CD4-positive, CD25-positive, alpha-beta regulatory T cell (primary cell): ENCODE measurements at places on chromosomes 11 and 22. TPM values are rescaled to one million over a fixed set of nuclear protein-coding genes. Genes with fewer than 3 reads are reported as not detected.

- DNase-seq: peak; percentile 41
Measured at GRCh38 chr11:129766898-129767604, 48.6 kb upstream of the TMEM45B start.

- no peak for DNase-seq
Measured at GRCh38 chr22:46173152-46173551, 22.8 kb downstream of the PPARA start.

DNA sequence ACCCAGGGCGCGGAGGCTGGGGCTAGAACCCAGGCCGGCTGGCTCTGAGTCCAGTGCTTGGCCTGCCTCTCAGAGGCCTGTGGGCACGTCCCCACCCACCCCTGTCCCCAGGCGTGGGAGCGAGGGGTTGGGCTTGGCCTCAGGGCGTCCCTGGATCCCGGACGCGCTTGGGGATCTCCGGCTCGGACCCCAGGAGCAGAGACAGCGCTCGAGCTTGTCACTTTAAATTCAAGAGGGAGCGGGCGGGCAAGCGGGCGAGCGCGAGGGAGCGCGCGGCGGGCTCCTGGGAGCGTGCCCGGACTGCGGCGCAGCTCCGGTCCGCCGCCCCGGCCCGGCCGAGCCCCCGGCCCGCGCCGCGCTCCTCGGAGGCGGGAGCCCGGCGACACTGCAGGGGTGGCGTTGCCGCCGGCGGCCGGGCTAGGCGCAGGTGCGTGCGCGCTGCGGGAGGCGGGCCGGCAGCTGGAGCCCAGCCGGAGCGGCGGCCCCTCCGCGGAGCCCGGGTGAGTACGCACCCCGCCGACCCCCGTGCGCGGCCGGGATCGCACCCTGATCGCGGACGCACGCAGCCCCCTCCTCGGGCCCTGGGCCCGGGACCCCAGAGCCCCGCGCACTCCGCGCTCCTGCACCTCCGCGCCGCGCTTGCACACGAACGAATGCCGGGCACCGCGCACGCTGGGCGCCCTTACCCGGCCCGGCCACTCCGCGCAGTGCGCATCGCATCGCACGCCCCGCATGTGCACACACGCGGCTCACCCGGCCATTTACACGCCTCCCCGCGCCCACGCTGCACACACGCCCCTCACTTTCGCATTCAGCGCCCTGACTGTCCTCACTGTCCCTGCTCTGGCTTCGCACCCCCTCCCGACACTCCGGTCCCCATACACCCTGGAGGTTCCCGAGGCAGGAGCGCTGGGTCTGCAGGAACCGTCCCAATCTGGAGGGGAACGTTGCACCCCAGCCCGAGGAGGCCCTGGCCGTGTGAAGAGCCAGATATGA lies at the start of gene SYT12:
SYT12 (plus strand) TSS at position 174 of the 996 bp plus-strand sequence. CDS start 7,011 bp downstream, outside the sequence.
- DNase-seq: no peak

- DNase-seq: no peak
Measured at GRCh38 chr22:19206287-19206686, 27.8 kb upstream of the SLC25A1 start.

GRCh38 chr11:64863391-64864060 lies 14.9 kb downstream of the EHD1 start:
- DNase-seq: no peak

GRCh38 chr11:102421261-102421660 lies 31.3 kb downstream of the TMEM123 start:
- peak; percentile 52 for DNase-seq

- no peak for DNase-seq
Measured at GRCh38 chr11:13334034-13334786, 56.6 kb downstream of the BMAL1 start.

DNA sequence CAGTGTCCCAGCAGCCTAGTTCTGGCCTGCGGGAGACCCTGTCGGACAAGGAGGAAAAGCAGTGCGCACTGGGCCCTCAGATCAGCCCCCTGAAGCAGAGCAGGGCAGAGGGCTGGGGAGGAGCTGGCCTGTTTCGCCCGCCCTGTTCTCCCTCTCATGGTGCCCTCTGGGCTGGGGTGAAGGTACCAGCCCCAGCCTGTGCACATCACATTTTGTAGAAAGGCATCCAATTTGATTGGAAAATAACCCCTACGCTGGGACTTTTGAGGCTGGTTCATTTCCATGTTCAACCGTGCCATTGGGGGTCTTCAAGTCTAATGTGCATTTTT lies 832 bp upstream of the NAP1L4 start:
- DNase-seq: no peak

GRCh38 chr11:113626736-113627135 lies 79.4 kb downstream of the TMPRSS5 start:
- no peak for DNase-seq

GRCh38 chr11:126990716-126991480 lies 9.7 kb downstream of the KIRREL3 start:
- DNase-seq: no peak

DNA sequence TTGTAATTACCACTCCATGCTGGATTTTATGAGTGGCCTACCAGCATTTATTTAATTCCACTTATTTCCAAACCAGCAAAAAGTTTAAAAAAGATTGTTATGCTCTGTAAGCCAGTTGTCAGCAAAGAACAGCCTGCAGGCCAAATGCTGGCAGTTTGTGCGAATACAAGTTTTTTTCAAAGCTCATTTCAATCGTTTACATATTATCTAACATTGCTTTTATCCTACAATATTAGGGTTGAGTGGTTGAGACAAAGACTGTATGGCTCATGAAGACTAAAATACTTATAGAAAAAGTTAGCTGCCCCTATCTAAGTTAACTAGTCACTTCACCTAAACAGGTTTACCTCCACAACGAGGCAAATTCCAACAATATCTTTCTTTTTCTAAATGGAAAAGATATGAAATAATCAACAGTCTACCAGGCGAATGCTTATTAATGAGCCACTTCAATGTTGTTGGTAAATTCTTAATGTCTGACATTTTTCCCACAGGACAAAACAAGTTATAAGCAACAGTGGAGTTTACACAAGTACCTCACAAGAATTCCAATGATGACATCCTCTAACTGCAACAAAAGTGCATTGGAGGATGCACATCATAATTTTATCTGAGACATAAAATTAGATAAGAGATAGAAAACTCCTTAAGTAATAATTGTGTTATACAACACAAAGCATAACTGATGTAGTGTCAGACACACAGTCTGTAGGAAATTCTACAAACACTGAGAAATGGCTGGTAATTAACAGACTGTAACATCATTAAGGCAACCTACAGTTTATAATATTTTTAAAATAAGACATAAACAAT lies 35.8 kb upstream of the POU2AF2 start:
- DNase-seq: no peak

DNA sequence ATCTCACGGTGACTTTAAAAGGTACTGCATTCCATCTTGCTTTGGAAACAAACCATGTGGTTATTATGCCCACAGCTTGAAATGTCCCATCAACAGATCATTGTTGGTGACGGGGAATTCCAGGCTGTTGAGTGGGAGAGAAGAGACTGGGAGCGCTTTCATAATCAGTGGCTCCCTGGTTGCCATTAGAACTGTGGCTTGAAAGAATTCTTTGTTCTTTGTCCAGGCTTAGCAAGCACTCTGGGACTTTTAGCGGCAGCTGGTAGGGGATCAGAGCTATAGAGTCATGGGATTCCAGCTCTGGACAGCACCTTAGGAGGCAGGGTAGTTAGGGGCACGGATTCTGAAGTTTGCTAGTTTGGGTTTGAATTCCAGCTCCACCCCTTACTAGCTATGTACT lies 22.0 kb downstream of the MMP20 start:
- no peak for DNase-seq

DNA sequence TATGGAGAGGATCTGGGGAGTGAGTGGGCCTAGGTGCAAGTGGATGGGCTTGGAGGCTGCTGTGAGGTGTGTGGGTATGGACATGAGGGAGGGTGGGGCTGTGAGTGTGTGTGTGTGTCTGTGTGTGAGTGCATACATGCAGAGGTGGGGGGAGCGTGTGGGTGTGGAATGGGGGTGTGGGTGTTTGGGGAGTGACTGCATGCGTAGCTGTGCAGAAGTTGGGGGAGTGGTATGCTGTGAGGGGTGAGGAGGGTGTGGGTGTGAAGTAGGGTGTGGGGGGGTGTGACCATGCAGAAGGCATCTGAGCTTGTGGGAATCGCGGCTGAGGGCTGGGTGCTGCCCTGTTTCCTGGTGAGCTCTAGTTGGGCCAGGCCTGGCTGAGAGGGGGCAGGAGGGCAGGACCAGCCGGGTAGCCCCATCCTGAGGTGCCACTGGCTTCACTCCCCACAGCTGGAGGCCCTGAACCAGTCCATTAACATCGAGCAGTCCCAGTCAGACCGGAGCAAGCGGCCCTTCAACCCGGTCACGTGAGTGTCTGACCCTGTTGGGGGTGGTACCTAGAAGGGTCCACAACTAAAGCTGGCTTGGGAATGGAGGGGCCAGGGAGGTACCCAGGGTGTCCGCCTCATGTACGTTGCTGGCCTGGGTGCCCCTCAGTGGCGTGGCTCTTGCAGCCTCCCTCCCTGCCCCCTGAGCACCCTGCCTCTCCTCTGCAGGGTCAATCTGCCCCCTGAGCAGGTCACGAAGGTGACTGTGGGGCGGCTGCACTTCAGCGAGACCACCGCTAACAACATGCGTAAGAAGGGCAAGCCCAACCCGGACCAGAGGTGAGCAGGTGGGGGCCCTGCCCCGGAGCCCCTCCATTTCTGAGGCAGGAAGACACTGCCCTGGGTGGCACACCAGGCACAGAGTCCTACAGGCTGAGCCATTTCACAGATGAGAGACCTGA lies 16.5 kb downstream of the TMEM258 start:
- no peak for DNase-seq

GRCh38 chr11:22458161-22458560 lies 120.0 kb downstream of the SLC17A6 start:
- no peak for DNase-seq

- peak; percentile 46 for DNase-seq
Measured at GRCh38 chr11:130087294-130087926, 17.7 kb downstream of the APLP2 start.

- DNase-seq: no peak
Measured at GRCh38 chr11:67264877-67265632, 1.2 kb upstream of the GRK2 start.

DNA sequence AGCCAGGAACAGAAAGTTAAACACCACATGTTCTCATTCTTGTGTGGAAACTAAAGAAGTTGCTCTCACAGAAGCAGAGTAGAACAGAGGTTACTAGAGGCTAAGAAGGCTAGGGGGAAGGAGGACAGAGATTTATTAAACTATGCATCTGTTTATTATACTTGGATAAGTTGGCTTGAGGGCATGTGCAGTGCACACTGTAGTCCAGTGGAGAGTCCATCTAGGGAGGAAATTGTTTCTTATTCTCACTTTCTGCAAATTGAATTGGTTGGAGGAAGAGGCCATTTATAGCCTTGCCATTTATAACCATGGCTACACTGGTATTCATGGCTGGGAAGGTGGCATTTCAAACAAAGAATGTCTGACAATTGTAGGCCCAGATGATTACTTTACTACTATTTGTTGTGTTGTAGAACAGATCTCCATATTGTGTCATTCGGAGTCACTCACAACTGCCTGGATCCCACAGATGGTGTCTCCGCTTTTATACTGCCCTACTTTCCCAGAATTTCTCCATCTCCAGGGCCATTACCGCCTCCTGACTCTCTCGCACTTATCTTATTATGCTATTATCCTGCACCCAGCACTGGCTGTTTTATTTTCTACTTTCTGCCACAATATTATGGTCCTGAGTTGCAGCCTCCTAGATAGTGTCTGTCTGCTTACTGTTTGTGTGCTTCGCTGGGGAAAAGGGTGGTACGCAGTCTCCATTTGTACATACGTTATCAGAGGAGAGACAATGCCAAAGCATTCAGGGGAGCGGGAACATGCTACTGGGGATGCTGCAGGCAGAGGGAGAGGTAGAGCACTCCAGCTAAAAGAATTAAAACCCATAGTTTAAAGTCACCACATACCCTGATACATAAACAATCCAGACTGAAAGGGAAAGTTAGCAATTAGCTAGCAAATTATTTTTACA lies 169.3 kb upstream of the BLID start:
- DNase-seq: no peak

- DNase-seq: no peak
Measured at GRCh38 chr11:76698321-76699043, 27.9 kb upstream of the LRRC32 start.

GRCh38 chr22:30717952-30718351 lies 23.3 kb downstream of the OSBP2 start:
- no peak for DNase-seq

DNA sequence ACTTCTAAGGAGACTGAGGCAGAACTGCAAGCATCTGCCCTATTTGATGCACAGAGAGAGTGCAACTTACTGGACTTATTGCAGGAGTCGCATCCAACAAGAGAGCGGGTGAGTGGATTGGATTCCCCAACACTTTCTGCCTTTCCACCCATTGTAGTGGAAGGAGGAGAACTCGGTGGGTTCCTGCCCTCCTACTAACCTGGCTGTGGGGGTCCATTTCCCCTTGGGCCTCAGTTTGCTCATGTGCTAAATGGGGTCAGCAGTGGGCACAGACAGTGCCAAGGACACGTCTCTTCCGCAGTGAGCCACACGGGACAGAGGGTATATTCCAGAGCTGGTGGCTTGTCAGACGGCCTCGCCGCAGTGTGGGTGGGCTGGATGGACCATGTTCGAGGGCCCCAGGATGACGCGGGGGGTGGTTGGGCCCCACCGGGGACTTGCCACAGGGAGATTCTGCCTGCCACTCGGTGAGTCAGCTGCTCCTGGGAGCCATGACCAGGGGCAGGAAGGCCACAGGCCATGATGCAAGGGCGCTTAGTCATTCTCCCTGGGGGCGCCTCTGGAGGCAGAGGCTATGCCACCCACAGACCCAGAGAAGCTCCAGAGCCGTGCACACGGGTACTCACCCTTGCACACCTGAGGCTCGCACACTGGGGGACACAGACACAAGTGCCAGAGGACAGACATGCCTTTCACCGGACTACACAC lies 8.2 kb downstream of the ALX4 start:
- DNase-seq: no peak

DNA sequence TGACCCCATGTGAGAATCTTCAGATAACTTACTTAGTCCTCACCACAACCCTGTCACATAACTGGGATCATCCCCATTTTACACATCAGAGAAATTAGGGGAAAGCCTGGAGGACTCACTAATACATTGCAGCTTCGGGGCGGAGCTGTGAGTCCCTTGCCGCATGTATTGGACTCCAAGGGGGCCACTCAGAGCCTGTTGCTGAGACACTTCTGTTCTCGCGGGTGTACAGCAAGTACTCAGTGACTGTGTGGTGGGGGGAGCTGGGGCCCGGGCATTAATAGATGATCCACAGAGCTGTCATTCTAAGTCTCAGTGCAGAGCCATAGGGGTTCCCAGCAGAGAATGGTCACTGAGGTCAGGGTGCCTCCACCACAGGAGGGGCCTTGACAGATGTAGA lies 13.5 kb downstream of the OAF start:
- DNase-seq: no peak

- no peak for DNase-seq
Measured at GRCh38 chr11:126640186-126640585, 284.7 kb downstream of the ST3GAL4 start.

GRCh38 chr11:113885897-113886296 lies 10.5 kb upstream of the USP28 start:
- no peak for DNase-seq

The CACNA1I gene
- 10.6 TPM for total RNA-seq

The CNIH2 gene
- 4.5 TPM for total RNA-seq

The IL17REL gene
- total RNA-seq: 0.57 TPM

The KDELR3 gene
- total RNA-seq: not detected

The RIMBP3B gene
- total RNA-seq: not detected

The MYRF gene
- 0.30 TPM for total RNA-seq

The GLB1L3 gene
- total RNA-seq: 2.0 TPM

The ZC3H12C gene
- total RNA-seq: 3.0 TPM

The ACR gene
- total RNA-seq: not detected

The RHOD gene
- not detected for total RNA-seq

The PANX2 gene
- not detected for total RNA-seq
